ENCODE measurements at places on chromosomes 11 and 22.

- DNase-seq: no peak
These were observed 362.3 kb upstream of the KIRREL3 start for GRCh38 chr11:127362754-127363308.

- DNase-seq: no peak
These were observed 70.5 kb downstream of the RPUSD4 start for GRCh38 chr11:126140926-126141280.

GRCh38 chr11:62142921-62143320, 19.1 kb downstream of the INCENP start:
- no peak for DNase-seq

GRCh38 chr11:15278128-15278527, 163.4 kb downstream of the INSC start:
- no peak for DNase-seq

DNA sequence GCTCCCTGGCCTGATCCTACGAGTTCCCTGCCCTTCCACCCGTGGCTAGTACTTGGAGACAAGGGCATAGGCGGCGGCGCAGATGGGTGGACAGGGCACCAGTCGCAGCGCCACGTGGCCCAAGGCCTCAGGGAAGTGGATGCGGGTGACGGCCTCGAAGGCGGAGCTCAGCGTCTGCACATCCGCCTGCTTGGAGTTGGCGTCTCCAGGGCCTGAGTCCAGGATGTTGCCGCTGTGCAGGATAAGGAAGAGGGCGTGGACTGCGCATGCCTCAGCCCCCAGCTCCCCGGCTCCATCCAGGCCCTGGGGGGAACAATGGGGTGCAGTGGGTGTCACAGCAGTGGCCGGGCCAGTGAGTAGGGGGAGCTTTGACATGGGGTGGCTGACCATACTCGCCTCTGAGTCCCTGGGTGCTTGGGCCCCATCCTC, 6.6 kb downstream of the PITPNM1 start:
- no peak for DNase-seq

DNA sequence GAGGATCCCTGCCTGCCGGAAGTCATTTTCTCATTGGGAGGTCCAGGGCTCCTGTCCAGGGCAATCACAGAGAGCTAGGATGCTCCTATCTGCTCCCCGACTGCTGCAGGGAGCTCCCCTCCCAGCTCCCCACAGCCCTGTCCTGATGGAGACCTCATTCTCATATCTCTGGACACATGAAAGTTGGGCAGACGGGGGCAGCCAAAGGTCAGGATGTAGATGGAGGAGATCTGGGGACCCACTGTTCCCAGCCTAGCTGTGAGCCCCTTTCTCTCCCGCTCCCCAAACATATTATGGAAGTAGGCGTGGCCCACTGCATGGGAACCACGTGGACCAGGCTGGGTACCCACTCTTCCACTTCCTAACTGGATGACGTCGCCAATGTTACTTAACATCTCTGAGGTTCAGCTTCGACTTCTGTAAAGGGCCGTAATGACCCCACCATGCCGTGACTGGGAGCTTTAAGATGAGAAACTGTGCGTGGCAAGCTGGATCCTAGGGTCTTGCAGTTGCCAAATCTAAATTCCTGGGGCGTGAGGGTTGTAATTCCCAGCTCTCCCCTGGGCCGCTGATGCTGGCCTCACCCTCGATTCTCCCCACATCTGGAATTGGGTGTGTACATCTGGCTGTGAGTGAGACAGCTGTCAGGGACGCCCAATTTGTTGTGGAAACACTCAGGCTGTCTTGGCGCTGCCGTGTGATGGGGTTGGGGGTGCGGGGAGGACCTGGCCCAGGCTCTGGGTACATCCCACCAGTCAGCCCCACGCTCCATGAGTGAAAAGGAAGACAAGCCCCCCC, 1.8 kb downstream of the CDC42EP2 start:
- no peak for DNase-seq

DNA sequence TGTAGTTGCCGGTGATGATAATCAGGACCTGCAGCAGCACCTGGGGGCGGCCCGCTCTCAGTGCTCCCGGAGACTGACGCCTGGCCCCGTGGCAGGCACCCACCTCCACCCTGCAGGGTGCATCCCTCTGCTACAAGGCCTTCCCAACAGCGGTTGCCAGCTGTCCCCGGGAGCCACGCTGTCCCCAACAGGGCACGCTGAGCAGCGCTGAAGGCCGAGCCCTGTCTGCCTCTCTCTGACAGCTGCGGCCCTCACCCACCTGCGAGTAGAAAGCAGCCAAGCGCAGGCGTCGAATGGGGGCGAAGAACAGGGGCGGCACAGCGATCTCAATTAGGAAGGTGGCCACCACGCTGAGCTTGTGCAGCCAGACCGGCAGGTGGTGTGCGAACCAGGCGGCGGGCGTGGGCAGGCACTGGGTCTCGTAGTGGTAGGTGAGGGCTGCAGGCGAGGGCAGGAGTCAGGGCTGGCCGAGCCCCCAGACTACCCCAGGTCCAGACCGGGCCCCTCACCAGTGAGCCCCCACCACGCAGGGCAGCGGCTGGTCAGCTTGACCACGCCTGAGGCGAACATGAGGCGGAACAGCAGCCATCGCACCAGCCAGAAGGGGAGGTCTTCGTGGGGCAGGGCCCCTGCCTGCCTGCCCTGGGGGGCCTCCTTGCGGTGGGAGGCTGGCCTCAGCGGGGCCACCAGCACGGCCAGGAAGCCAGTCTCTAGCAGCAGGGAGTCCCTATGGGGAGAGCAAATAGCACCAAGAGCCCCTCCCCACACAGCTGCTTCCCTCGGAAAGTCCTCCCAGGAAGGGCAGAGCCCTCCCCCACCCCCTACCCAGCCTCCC, 1.5 kb downstream of the LMF2 start:
- DNase-seq: no peak

DNA sequence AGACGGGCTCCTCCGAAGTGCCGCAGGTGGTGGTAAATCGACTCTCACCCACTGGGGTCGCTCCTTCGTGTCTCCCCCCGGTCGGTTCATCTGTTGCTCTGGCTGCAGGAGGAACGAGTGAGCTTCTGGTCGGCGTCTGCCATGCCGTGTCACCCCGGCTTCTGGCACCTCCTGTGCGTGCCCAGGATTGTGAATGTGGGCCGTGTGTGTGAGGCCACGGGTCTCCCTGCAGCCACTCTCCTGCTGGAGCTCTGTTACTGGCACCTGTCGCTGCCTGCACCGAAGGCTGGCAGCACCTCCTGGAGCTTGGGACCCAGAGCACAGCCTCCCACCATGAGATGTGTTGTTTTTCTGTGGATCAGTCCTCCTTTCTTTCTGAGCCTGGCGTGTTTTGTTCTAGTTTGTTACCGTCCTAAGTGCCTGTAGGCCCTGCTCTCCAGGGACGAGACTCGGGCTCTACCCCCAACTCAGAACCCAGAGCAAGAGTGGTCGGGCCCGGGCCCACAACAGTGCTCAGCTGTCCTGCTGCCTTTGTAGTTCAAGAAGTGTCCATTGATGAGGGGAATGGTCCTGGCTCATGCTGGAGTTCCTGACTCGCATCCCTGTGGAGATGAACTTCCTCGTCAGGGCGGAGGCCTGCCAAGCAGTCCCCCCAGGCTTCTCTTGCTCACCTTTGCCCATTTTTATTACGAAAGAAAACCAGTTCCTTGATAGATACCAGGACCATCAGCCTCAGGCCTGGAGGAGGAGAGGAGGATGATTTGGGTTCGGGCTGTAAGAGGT, 66.6 kb downstream of the MED15 start:
- no peak for DNase-seq

- no peak for DNase-seq
These were observed 28.1 kb downstream of the LDLRAD3 start for GRCh38 chr11:35971841-35972422.

DNA sequence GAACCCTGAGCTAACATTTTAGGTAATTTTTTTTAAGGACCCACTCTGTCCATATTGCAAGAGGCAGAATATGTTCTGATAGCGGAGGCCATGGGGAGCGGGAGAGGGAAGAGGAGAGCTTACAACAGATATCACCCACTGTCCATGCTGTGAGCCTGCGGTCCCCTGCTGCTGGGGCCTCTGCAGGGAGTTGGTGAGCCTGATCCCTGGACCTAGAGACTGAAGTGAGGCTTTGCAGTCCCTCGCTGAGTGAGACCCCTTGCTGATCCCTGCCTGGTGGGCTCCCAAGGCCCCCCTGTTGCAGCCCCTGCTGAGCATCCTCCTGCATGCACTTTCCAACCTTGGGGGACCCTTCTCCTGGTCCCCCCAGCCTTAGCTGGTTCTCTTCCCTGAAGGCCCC, 12.5 kb downstream of the MIF start:
- DNase-seq: no peak

- no peak for DNase-seq
These were observed 592.0 kb downstream of the BRD1 start for GRCh38 chr22:49235463-49236300.

DNA sequence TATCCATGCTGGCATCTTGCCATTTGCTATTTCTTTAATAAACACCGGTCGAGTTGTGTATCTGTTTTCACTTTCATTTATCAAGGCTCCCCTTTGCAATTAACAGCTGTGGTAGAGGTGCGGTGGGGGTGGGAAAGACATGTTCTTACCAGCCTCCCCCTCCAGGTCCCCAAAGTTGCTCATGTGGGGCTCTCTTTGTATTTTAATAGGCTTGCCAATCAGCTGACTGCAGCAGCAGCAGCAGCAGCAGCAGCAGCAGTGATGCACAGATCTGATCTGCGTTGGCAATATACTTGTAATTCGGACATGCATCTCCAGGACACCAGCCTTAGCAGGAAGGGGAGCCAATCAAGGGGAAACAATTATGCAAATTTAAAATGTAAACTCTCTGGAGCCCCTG, 40.3 kb upstream of the E2F8 start:
- DNase-seq: no peak

DNA sequence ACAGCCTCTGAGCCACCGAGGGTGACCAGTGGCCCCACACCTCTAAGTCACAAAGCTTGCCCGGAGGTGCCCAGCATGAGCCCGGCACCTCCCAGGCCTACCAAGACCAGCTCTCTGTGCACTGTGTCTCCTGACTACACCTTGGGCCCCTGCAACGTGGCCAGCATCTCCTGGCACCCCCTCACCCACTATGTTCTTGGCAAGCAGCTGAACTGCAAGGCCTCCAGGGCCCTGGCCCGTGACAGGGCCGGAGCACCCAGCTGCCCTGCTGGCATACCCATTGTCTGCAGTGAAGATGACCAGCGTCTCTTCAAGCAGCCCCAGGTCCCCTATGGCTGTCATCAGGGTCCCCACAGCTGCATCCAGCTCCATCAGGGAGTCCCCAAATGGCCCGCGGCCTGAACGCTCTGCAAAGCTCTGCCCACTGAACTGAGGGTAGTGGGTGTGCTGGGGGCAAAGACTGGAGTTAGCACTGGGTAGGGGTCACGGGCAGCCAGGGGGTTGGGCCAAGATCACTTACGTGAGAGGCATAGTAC, 1.6 kb downstream of the ARSA start:
- no peak for DNase-seq

GRCh38 chr22:28395920-28396753, 283.5 kb downstream of the TTC28 start:
- no peak for DNase-seq

- no peak for DNase-seq
These were observed 13.0 kb downstream of the CYTH4 start for GRCh38 chr22:37295213-37295886.

Measured in activated CD8-positive, alpha-beta memory T cell treated with anti-CD3 and anti-CD28 coated beads for 48 hours (primary cell).